Karpas-422 (cell line): ENCODE measurements at places on chromosomes 2 and 18. TPM values are rescaled to one million over a fixed set of nuclear protein-coding genes. Genes with fewer than 3 reads are reported as not detected.

DNA sequence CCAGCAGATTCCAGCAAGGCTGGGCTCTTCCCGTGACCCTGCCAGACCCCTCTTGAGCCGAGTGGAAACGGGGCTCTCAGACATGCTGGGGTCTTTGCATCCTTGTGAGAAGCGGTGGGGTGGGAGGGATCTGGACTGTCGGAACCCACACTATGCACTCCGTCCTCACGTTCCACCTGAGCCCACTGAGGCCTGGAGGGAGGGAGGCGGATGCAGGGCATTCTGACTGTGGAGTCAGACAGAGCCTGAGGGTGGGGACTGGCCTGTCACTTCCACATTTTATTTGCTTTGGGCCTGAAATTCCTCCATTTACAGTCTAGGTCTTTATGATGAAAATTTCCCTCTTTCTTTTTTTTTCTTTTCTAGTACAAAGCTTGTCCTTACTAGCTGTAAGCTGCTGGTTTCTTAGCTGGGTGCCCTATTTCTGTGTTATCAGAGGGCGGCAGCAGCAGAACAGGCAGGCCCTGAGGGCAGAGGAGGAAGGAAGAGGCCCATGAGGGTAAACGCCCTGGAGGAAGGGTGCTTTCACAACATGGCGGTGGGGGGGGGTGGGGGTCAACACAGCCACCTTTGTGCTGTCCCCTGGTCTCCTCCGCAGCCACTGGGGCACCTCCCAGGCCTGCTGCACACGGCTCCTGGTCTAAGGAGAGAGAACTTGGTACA lies 373.5 kb upstream of the MYT1L start:
- DNase-seq = no peak

- DNase-seq = no peak
These were observed 216.8 kb downstream of the RAD51AP2 start for GRCh38 chr2:17301437-17301836.

DNA sequence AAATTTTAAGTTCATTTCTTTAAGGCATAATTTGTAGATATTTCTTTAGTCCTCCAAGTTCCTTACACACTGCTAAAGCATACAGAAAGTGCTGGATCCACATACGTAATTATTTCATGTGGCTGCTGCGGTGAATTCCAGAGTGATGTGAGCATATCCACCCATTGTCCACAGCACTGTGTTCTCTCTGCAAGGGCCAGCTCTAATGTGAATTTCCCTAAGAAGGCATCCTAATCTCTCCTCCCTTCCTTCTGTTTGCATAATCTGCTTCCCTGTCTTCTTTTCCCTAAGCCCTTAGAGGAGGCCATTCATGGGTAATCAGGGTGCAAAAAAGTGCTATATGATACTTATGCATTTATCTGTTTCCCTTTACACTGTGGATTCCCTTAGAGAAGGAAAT lies 57.2 kb downstream of the COBLL1 start:
- DNase-seq = no peak

GRCh38 chr2:203574824-203575223 lies 39.7 kb upstream of the RAPH1 start:
- DNase-seq = no peak

- no peak for DNase-seq
These were observed 1.3 kb upstream of the CCDC141 start for GRCh38 chr2:179051250-179051649.

GRCh38 chr2:17643031-17643615 lies 102.6 kb downstream of the VSNL1 start:
- DNase-seq = no peak

GRCh38 chr18:9058406-9058805 lies 44.1 kb upstream of the NDUFV2 start:
- DNase-seq = no peak

DNA sequence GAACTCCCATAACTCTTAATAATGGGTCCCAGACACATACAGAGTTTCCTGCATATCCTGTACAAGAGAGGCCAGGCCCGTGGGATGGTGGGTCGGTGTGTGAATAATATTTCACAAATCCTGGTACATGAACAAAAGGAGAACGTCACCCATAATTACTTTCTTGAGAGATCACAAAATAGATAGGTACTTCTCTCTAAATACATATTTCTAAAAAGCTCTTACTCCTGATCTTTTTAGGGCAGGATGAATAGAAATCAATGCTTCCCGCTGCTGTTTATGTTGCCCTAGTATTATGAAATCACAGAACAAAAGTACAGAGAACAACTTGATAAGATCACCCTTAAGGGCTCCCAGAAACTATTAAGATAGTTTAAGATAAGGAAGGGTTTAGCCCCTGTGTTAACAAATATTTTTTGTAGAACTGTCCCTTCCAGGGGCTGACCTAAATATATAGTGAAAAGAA lies 5.4 kb downstream of the IRS1 start:
- DNase-seq = no peak

DNA sequence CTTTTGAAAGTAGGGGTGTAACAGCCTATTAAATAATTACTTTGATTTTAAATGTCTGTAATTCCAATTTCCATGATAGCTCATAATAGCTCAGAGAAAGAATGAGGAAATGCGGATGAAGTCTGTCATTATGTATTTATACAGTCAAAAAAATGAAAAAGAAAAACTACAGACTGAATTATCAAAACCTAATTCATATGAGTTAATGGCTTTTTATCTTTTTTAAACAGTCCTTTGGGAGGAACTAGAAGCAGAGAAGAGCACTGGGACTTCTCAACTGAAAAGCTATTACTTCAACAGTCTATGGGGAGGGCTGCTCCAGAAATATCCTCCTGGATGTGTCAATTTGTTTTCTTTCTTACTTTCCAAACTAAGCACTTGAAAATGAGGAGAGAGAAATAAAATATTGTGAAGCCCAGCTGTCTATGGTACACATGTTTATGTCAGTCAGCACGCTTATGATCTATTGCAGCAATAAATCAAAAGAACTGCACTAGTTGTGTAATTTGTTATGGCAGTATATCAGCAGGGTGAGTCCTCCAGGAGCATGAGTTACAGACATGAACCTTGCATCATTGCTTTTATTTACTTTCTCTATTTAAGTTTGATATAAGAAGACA lies 1550.2 kb downstream of the LRP1B start:
- DNase-seq = no peak

GRCh38 chr2:205800224-205800623 lies 117.9 kb downstream of the NRP2 start:
- no peak for DNase-seq

GRCh38 chr2:145032791-145033190 lies 512.9 kb upstream of the ZEB2 start:
- DNase-seq = no peak

DNA sequence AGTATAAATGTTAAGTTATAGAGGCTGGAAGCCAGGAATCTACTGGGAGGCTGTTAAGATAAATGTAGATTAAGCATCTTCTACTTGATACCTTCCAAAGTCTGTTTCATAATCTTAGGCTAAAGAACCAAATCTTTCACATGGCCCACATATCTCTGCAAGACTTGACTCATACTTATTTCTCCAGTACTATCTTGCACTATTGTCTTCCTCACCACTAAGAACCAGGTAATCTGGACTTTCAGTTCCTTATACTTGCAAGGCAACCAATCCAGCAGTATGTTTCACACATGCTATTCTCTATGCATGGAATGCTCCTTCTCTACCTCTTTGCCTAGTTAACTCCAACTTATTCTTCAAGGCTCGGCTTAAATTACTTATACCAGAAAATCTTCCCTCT lies 62.2 kb downstream of the RBMS1 start:
- no peak for DNase-seq

- no peak for DNase-seq
These were observed 77.3 kb downstream of the AGAP1 start for GRCh38 chr2:235570966-235571692.

DNA sequence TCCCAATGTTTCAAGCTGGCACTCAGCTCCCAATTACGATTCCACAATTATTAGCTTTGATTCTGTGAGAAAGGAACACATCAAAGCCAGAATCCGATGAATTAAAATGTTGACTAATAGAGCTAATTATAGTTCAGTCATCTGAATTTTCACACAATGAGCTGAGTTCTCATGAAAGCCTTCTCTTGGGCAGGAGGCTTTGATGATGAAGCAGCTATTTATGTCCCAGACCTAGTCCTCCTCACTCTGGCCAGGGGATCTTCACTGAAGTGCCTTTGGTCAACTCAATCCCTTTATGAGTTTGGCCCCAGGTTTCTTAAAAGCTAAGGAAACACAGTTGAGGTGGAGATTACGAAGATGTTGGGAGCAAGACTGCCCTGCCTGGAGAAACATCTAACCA lies 74.7 kb upstream of the PPM1B start:
- no peak for DNase-seq

DNA sequence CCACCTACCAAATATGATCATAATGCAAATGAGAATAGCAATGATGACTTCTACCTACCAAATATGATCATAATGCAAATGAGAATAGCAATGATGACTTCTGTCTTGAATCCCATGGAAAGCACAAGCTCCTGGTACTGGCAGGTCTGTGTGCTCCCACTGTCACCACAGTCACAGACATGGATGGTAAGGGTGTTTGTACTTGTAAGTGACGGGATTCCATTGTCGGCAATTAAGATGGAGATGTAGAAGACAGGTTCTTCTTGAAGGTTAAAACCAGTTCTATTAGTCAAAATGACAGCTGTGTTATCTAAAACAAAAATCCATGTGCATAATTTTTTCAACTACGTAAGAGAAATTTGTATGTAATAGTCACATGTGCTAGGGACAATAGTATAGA lies 95.0 kb downstream of the CDH19 start:
- no peak for DNase-seq

DNA sequence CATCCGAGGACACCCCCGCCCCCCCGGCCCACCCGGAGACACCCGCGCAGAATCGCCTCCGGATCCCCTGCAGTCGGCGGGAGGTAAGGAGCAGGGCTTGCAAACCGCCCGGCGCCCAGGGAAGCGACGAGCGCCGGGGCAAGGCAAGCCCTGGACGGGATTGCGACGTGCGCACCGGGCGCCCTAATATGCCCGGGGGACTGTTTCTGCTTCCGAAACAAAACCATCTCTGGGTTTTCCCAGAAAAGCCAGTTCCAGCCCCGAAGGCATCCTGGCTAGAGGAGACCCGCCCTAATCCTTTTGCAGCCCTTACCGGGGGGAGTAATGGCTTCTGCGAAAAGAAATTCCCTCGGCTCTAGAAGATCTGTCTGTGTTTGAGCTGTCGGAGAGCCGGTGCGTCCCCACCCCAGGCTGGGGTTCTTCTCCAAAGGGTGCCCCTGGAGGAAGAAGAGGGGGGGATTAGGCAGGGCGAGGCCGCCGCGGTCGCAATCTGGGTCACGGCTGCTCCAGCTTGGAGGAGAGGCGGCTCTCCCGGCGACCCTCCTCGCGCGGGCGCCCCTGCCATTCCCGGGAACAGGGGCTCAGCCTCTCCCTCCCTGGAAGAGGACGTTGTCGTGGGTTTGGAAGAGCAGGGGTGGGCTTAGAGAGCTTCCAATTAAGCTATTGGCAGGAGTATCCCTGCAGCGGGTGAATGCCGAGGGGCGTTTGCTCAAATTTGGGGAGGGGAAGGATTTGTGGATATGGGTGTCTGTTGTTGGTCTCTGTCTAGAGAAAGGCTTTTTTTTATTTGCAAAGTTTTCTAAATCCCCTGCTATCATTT lies 521 bp downstream of the MYCN start:
- DNase-seq = no peak

- no peak for DNase-seq
These were observed 65.6 kb upstream of the RAB6C start for GRCh38 chr2:129913695-129914495.

C2orf80 gene
- total RNA-seq = not detected in 2 replicates

TEX44 gene
- not detected in 2 replicates for total RNA-seq

SLC5A7 gene
- total RNA-seq = not detected in 2 replicates

RUFY4 gene
- 0.11 TPM in 1 of 2 replicates, not detected in the other for total RNA-seq

MGAT5 gene
- total RNA-seq = 22.2 and 22.7 TPM in 2 replicates

TSPYL6 gene
- total RNA-seq = 0.60 TPM in 1 of 2 replicates, not detected in the other

PCBP1 gene
- 91.7 and 128 TPM in 2 replicates for total RNA-seq

IWS1 gene
- total RNA-seq = 22.7 and 38.3 TPM in 2 replicates

SPDYA gene
- total RNA-seq = 0.76 and 0.78 TPM in 2 replicates

YES1 gene
- not detected in 2 replicates for total RNA-seq

SCN3A gene
- total RNA-seq = not detected in 2 replicates
